AG08396 (cell line): ENCODE measurements at places on chromosomes 4 and X.

DNA sequence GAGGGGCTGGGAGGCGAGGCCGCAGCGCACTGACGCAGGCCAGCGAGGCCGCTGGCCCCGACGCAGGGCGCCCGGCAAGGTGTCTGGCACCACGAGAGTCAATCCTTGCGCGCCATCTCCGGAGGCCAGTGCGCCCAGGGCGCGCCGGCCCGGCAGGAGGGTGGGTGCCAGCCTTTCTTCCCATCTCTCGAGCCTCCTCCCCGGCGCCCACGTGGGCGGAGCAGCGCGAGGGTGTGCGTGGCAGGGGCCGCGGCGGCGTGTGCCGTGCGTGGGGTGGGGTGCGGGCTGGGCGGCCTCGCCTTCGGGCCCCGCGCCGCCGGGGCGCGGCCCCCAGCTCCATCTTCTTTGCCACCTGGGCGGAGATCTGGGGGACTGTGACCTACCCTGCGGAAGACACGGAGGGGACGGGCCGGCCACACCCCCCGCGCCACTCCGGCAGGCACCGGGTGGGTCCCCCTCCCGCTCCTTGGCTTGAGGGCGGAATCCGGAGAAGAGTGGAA, 877 bp downstream of the JAKMIP1 start:
- DNase-seq: no peak

- DNase-seq: no peak
These were observed 11.6 kb upstream of the MND1 start for GRCh38 chr4:153332936-153333335.

GRCh38 chr4:3119464-3119863, 45.0 kb downstream of the HTT start:
- no peak for DNase-seq

GRCh38 chr4:24470666-24471485, 113.5 kb downstream of the DHX15 start:
- DNase-seq: peak; percentile 52

GRCh38 chrX:153667281-153667955, 6.2 kb downstream of the PNCK start:
- peak; percentile 11 for DNase-seq

DNA sequence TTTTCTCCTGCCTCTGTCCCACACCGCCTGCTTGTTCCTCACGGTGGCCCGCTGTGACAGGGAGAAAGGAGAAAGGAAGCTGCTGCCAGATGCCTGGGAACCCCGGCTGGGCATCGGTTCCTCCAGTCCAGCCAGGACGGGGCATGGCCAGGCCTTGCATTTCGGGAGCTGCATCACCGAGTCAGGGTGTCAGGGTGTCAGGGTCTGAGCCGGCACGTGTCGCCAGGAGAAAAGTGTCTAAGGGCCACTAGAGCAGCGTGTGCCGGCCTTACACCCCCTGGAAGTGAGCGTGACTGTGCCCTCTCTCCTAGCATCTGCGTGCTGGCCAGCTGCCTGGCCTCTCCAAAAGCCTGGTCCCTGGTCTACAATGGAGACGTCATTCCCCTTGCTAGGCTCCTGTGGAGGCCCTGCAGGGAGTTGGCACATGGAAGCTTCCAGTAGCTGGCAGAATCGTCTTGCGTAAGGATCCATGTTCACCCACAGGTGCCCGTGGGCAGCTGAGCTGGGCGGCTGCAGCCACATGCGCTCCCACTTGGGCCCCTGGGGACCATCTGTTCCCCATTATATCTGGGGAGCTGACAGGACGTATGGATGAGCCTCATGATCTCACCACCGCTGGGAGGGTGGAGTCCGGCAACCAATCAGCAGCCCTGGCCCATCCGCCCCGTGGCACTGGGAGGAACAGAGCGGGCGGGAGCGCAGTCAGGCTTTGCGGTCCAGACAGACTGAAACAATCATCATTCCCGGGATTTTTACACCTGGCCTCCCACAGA, 39.9 kb upstream of the HMX1 start:
- peak; percentile 11 for DNase-seq

DNA sequence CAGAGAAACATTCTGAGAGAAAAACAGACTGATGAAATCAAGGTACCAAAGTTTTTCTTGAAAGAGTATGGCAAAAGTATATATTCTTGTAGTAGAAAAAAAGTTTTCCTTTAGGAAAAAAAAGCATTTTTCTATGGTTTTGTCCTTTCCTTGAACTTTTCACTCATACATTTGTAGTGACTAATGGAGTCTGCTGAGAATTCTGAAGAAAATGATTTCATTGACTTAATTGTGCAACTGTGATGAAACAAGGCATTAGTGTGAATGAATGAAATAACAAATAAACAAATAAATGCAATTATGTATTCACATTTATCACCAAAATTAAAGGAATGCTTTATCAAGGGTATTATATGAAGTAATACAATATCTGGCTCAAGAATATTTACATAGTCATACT, 5.7 kb downstream of the CSN1S1 start:
- DNase-seq: no peak

- DNase-seq: peak; percentile 49
These were observed 29.3 kb downstream of the CRMP1 start for GRCh38 chr4:5863461-5864113.

DNA sequence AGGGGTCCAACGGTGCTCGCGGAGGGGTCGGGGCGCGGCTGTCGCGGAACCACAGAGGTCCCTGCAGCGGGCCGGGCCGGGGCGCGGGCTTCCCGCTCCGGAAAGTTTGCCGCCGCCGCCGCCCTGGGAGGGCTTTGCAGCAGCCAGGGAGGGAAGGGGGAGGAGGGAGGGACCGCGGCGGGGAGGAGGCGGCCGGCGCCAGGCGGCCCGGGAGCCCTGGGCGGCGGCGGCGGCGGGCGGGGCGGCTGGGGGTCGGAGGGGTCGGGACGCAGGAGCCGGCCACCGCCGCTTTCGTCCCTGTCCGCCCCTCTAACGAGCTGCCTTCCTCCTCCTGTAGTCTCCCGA, 375 bp downstream of the FGFR3 start:
- peak; percentile 70 for DNase-seq

DNA sequence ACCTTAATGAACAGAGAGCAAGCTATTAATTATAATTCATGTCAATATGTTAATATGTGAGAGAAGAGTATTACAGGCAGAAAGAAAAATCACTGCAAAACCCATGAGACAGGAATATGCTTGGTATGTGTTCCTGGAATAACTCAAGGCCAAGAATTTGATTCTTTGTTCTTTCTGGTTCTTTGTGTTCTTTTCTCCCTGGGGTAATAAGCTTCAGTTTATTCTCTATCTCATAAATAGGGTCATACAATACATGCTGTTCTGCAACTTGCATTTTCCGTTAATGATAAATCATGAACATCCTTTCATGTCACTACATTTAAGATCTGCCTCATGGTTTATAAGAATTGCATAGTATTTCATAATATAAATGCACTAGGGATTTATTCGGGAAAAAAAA, 16.8 kb upstream of the THOC2 start:
- no peak for DNase-seq

DNA sequence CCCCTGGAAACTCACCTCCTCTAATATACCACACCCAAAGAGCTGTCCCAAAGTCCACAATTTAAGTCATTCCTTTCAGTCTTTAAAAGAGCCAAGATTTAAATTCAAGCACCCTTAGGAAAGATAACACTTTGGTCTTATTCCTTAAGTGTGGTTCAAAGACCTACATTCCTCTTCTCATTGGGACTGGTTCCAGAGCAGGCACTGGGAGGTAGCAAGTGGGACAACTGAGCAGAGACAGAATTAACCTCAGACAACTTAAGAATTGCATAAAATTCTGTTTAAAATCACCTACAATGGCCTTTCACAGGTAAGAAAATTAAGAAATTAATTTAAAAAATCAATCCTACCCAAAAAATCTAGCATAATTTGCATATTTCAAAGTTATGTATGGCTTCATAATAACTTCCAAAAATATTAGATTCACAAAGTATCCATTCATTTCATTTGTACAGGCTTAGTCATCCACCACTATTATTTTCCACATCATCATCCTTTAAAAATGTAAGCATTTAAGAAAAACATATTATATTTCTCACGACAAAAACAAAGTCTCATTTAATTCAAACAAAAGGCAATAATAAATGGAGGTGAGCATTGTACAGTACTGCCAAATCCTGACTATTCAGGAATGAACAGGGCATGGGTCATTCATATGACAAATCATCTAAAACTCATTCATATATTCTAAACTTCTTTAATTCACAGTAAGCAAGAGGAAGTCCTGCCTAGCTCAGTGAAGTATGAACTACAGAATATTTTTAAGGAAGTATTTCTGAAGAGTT, 13.6 kb downstream of the PRSS12 start:
- DNase-seq: no peak

DNA sequence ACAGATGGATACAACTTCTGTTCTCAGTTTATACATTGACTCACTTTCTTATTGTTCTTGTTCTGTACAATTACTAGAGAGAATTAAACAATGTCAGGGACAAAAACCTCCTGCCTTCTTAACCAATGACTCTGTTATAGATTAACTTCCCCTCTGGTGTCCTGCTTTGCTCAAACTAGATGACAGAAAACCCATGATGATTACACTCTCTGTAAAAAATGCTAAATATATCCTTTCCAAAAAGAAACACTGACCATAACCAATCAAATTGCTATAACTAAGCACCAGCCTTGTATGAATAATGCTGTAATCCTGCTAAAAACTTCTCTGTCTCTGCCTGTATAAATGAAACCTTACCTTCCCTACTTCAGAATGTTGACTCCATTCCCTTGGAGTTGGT, 29.8 kb upstream of the IL13RA2 start:
- no peak for DNase-seq

- DNase-seq: peak; percentile 17
These were observed 42.9 kb upstream of the INTS6L start for GRCh38 chrX:135477576-135477975.

DNA sequence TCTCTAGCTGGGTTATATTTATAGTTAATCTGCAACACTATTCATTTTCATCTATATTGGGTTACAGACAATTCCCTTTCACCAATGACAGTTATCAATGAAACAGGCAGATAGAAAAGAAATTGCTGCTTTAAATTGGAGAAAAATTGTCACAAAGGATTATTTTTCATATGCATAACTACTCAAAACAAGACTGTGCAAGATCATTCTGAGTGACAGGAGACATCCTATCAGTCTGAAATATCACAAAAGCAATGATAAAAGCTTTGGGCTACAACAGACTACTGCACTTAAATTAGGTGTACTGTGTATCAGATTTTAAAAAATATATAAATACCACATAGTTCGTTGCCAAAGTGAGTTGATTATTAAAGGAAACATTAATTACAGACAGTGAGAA, 722.6 kb downstream of the ARAP2 start:
- no peak for DNase-seq

DNA sequence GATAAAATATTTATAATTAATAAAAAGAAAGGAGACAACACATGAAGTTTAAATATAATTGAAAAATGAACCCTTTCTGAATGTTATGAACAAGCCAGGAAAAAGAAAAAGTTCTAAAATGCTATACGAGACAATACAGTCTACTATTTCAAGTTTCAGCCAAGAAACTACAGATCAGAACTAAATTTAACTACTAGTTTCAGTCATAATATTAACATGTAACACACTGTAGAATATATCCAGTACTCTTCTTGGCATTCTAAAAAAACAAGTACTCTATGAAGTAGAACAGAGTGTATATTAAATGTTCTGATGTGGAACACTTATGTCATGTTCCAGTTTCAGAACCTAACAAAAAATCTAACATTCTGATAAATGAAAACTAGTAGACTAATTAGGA, 679.7 kb downstream of the FAT4 start:
- no peak for DNase-seq

GRCh38 chrX:115023139-115023538, 5.7 kb upstream of the IL13RA2 start:
- DNase-seq: peak; percentile 13

- no peak for DNase-seq
These were observed 1.9 kb upstream of the EIF1AX start for GRCh38 chrX:20143561-20143960.

- DNase-seq: peak; percentile 68
These were observed 141.1 kb downstream of the MAML3 start for GRCh38 chr4:140012688-140013486.

DNA sequence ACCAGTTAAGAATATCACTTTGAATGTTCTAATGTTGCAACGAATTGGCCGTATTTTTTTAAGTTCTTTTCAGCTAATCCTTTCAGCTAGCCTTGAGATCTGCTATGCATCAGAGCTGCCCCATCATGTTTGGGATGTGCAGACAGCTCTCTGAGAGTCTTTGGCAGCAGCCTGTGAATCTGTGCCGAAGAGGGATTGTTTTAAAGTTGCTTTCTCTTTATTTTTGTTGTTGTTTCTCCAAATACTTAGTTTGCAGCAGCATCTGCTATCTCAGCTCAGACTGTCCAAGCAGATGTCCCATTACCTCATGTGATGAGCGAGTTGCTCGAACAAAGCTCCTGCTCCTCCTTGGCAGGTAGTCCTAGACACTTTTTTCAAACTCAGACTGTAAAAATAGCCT, 1002.5 kb upstream of the INTU start:
- DNase-seq: no peak

- DNase-seq: no peak
These were observed 43.2 kb upstream of the GRIA3 start for GRCh38 chrX:123140904-123141303.

- no peak for DNase-seq
These were observed 16.1 kb upstream of the FAM47E start for GRCh38 chr4:76235407-76235806.

DNA sequence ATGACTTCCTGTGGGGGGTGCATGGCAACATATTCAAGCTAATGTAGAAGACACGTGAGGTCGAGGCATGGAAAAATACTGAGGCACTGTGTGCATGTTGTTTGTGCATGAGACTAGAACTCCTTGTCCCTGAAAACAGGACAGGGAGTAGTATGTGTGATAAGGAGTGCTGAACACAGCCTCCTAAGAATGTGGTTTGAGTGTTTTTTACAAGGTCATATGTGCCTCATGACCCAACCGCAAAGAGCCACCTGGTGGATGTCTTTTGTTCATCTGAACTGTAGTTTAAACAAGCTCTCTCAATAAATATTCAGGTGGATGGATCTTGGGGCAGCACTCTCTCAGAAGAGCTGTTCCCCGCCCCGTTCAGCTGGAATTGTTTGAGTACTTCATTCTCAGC, 226.6 kb downstream of the NLGN4X start:
- no peak for DNase-seq
